Thyroid gland (tissue), 4 donors: ENCODE measurements at places on chromosomes 4 and X. TPM values are rescaled to one million over a fixed set of nuclear protein-coding genes. Genes with fewer than 3 reads are reported as not detected.

DNA sequence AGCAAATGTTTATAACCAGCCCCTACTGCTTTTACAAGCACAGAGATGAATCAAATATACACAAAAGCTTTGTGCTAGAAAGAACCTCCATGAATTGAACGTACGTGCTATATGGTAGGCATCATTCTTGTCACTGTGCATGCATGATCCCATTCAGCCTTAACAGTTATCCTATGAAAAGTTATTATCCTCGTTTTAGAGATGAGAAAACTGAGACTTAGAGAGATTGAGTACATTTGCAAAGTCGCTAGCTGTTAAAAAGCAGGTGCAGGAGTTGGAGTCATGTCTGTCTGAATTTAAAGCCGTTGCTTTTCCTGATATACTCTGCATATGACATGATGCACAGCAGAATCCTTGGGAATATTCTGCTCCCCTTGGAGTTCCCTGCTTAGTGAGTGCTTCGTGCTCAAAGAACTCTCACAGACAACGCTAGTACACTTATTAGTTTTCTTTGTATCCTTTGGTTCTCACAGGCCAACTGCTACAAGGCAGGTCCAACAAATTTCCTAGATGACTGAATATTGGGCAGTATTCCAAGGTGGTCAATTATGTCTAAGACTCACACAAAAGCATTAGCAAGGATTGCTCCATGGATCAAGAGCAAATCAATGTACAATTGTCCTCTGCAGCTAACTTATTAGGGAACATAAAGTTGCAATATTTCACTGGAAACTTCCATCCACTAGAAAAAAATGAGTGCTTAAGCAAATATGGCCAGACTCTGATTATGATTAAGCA, 42.8 kb upstream of the TRIM2 start:
- DNase-seq: no peak

The NCAPG gene
- not detected for total RNA-seq

The LAS1L gene
- 16.4 TPM for total RNA-seq

The STAP1 gene
- not detected for total RNA-seq

- DNase-seq: no peak
These were observed 732.6 kb upstream of the PABPC4L start for GRCh38 chr4:134934036-134934808.

GRCh38 chrX:30577362-30577991, at the start of gene TASL:
TASL (minus strand) TSS chrX:30577766; CDS start chrX:30560355, 17,411 bp downstream.
- DNase-seq: no peak

DNA sequence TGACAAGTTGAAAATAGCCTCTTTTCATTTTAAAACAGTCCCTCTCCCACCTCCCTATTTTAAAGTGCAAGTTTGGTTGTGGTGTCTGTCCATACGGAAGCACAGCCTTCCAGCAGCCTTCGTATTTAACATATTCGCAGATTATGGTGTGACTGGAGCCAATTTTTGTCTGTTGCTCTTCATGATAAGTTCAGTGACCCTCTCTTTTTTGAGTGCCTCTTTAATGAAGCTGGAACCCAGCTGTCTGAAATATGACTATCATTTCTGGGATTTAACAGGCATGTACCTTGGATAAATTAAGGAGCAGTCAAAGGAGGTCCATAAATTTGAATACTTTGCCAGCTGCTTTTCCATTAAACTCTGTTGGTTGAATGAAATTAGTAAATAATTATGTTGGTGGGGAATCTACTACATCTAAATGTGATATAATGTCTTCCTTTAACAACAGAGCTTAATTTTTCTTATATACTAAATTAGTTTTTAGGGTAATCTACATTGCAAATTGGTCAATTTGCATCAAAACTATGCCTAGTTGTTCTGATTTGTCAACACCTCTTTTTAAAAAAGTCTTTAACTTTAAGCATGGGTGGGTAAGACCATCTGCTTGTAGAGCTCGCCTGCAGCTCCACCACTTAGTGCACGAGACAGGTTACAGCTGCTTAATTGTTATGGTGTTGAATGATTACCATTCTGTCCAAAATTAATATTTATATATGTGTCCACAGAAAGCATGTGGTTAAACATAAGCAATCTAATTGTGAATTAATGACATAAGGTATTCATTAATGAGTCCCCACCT, 216.6 kb downstream of the DCTD start:
- no peak for DNase-seq
